Amniotic stem cell (primary cell): ENCODE measurements at places on chromosomes 3 and 15.
A peak's percentile ranks its signal among the peaks of the same experiment; 100 is the strongest.

GRCh38 chr3:134460965-134461364, 24.8 kb downstream of the ANAPC13 start:
- peak; percentile 64 for DNase-seq

DNA sequence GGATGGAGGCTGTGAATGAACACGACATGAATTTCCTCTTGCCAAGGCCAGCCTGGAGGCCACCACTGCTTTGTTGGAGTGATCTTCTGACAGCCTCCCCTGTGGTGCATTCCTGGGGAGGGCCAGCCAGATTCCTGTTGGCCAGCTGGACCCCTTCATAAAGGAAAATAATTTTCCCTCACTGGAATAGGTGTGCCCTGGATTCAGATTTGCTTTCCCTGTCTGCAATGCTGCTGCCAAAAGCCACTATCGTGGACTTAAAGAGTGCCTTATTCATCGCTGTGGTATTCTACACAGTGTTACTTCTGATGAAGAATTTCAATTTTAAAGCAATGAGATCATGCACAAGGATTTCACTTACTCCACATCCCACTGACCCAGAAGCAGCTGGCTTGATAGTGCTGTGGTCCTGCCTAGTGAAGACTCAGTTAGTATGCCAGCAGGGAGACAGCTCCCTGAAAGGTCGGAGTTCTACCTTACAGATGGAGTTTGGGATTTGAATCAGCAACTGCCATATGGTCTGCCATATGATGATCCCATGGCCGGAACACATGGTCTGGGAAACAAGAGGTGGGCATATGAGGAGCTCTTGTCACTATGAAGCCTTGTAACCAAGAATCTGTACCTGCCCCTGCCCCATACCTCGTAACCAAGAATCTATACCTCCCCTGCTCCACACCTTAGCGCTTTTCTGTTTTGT, 145.2 kb downstream of the KLF13 start:
- DNase-seq = peak; percentile 68

GRCh38 chr3:71600646-71601288, 17.2 kb upstream of the FOXP1 start:
- DNase-seq = no peak

DNA sequence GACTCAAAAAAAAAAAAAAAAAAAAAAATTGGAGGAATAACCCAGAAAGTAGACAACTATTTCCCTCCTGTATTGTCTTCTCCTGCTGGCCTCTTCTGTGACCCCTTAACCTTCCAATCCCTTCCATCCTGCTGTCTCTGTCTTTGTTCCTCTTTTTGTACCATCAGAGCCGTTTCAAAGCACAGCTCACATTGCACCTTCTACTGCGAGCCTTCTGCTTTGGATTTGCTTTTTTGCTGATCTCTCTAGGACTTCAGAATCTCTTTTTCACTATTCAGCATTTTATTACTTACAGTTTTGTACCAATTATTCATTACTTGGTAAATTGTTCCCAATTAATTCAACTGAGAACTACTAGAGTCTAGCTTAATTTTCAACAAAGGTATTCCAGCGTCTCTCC, 284.0 kb upstream of the TBL1XR1 start:
- no peak for DNase-seq

GRCh38 chr3:5011555-5012256, 32.5 kb downstream of the BHLHE40 start:
- no peak for DNase-seq
